ENCODE measurements at places on chromosomes 11 and 22.

DNA sequence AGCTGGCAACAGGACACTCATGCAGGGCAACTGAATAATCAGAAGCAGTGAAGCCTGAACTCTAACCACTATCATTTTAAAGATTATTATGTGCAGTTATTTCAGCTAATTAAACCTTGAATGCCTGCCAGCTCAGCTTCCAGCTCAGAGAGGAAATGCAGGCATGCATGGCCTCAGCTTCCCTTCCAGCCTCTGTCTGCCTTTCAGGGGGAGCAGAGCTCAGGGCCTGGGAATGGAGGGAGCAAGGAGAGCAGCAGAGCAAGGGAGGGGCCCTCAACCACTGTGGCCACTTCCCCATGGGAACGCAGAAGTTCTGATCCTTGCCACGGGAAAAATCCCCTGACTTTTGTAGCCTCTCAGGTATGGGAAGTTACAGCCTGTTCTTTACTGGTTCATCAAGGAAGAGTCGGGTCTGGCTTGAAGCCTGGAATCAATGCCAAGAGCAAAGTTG is 32.5 kb upstream of the APLNR start:
- DNase-seq: no peak

DNA sequence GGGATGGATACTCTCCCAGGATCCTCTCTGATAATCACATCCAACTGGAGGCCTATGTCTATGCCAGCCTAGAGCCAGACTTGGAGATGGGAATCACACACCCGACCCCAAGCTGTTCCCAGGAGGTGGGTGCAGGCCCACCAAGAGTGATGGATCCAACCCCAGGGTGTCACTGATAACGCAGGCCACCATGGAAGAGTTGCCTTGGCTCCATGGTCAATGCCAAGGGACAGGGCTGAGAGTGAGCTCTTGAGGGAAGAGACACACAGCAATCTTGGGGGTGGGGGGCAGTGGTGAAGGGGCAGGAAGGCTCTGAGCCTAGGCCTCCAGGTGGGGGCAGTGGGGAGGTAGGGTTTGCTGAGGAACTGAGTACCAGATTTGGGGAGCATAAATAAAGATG is 16.9 kb downstream of the TUB start:
- no peak for DNase-seq

GRCh38 chr11:12743834-12744449 is 69.7 kb downstream of the TEAD1 start:
- no peak for DNase-seq

DNA sequence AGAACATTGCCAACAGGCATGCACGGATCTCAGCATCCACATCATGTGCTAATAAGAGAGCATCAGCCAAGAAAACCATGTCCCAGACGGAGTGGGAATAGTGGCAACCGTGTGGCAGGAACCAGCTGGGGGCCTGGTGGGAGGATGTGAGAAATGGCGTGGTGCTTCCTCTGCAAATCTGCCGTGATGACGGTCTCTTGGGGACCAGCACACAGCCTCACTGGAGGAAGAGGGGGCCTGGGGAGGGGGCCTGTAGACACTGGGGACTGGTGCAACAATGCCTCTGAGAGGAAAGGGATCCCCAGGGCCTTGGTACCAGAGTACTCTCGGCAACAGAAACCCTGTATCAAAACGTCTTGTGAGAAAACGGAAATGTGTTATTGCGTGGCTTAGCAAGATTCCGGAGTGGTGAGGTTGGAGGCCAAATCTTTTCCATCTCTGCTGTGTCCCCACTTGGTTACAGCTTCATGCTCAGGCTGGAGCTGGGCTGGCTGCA is 154.3 kb upstream of the TBCEL start:
- DNase-seq: no peak

DNA sequence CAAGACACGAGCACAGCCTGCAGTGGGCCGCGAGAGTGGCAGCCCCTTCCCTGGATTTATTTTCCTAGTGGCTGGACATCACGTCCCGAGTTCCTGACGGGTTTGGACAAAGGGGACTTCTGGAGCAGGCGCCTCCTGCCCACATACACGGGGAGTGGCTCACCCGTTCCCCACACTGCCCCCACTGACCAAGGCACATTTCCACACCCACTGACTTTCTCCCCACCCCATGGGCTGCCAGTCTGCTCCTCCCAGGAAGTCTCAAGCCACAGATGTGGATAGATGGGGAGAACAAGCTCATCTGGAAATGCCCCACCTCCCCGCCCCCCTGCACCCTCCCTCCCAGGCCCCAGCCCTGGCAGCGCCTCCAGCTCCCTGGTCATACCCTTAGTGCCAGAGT is 34.0 kb upstream of the FADD start:
- no peak for DNase-seq

- no peak for DNase-seq
Measured at GRCh38 chr11:8386134-8386864, 122.6 kb upstream of the LMO1 start.

DNA sequence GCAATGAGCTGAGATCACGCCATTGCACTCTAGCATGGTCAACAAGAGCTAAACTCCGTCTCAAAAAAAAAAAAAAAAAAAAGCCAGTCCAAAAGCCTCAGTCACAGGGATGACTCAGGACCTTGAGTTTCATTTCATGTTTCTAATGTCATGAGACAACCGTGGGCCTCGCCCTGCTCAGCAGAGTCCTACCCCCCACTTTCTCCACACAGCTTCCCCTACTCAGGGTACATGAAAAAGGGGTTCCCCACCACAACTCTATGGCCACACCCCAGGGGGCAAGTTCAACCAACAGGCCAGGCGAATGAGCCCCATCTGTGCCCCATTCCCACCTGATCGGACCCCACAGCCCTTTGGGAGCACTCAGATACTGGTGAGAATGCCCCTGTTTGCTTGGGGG is 24.3 kb upstream of the ADA2 start:
- DNase-seq: no peak

GRCh38 chr22:29359469-29359868 is 28.9 kb downstream of the AP1B1 start:
- peak; percentile 61 for DNase-seq

DNA sequence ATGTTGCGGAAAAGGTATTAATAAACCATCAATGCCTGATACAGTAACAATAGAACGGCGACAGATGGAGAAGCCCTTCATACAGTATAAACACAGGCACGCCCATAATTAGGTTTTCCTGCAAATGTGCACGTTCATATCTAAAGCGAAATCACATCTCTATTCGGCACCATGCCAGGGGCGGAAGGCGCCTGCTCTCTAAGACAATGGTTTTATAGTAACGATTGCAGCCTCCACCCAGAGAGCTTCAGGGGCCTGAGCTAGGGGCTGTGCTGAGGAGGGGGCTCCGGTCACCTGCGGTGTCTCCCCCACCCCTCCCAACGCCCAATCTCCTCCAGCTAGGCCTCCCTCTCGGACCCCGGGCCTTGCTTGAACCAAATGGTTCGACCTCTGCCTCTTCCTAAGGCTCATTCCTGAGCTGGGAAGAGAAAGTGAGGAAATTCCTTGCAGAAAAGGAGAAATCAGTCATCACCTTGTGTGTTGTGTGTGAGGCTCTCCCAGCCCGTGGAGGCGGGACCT is 9.6 kb downstream of the KRTAP5-5 start:
- DNase-seq: no peak

DNA sequence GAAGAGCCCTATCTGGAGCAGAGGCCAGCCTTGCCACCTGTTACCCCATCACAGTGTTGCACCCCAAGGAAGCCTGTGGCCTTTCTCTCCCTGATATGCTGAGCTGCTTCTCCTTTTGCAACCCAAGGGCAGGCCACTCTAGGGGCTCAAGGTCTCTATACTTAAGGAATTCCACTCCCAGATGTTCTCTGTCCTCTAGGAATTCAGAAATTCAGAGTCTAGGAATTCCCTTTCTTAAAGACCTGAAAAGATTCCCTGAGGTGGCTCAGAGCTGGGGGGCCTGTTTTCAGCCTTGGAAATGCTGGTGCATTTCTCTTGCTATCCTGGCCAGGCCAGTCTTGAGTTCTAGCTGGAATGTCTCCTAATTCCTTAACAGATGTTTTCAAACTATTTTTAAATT is 68.0 kb upstream of the OLFML1 start:
- DNase-seq: no peak

GRCh38 chr11:57903441-57904123 is 120.1 kb upstream of the OR9Q1 start:
- peak; percentile 73 for DNase-seq

- DNase-seq: peak; percentile 40
Measured at GRCh38 chr11:128802358-128802981, 64.6 kb downstream of the KCNJ1 start.

GRCh38 chr11:2209370-2209801 is 37.8 kb upstream of the TH start:
- no peak for DNase-seq

GRCh38 chr11:17873586-17873985 is 139.0 kb downstream of the KCNC1 start:
- no peak for DNase-seq

- peak; percentile 90 for DNase-seq
Measured at GRCh38 chr11:75406338-75406777, 7.0 kb downstream of the RPS3 start.

DNA sequence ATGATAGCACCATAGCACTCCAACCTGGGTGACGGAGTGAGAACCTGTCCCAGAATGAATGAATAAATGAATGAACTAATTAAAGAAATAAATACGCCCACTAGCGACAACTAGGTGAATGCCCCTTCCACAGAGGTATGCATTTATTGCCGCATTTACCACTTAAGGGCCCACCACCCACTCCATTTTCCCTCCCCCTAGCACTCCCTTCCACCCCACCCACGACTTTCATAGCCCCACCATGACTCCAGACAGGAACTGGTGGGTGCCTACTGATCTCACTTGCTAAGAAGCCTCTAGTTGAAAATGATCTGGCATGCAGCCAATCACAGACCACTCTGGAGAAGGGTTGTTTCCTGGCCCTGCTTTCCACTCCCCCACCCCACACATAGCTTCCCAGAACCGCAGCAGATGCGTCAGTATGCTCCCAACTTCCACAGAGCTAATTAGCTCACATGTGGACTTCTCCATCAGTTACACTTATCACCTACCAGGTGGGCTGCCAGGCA is 167.6 kb downstream of the WT1 start:
- no peak for DNase-seq

GRCh38 chr11:65899356-65900124 is 648 bp downstream of the FOSL1 start:
- DNase-seq: peak; percentile 73

- peak; percentile 35 for DNase-seq
Measured at GRCh38 chr11:119493712-119494111, 70.7 kb upstream of the THY1 start.

DNA sequence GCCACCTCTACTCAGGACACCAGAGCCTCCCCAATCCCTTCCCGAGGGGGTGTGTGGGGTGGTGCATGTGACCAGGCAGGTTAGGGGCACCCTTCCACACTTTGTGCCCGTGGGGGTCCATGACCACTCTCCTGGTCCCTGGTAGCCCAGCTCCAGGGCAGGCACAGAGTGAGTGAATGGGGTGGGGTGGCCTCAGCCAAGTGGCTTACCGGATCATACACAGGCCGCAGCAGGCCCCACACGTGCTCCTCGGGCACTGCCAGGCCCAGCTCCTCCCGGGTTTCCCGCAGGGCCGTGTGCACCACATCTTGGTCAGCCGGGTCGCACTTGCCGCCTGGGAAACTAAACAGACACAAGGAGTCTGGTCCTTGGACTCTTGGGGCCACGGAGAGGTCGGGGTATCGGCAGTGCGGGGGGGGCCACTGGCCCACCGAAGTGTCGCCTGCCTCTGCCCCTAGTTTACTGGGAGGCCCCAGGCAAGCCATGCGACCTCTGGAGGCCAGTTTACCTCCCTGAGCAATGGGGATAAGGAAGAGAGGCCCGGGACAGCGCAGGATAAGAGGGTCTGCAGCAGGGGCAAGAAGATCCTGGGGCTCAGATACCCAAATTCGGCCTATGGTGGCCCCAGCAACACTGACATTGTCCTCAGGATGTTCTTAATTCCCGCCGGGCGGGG is 889 bp downstream of the NUDT8 start:
- DNase-seq: no peak

- DNase-seq: no peak
Measured at GRCh38 chr11:33699515-33700062, 1.0 kb downstream of the C11orf91 start.

DNA sequence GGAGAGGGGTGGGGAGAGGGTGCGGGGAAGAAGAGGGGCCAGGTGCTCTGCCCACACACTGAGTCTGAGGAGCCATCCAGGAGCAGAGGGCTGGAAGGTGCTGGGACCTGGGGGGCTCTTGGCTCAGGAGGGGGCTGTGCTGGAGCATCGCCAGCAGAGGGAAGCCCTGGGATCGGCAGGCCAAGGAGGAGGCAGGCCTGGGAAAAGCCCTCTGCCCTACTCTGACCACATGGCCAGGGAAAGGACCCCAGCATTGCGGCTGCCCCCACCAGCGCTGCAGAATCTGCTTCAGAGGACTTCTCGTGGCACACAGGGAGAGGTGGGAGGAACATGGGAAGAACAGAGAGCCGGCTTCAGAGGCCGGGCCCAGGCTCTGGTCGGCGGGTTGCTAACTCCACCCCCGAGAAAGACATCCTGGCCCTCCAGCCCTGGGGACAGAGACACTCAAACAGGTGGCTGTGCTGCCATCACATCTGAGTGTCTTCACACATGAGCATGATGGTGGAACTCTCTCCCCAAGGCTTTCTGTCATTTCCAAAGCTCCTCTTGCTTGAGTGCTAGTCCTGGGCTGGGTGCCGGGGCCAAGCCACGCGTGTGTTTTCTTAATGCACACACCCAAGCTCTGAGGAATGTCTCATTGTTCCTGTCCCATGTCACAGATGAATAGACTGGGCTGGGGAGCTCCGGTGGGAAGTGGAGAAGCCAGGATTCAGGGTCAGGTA is 1378.0 kb downstream of the BRD1 start:
- DNase-seq: no peak

DNA sequence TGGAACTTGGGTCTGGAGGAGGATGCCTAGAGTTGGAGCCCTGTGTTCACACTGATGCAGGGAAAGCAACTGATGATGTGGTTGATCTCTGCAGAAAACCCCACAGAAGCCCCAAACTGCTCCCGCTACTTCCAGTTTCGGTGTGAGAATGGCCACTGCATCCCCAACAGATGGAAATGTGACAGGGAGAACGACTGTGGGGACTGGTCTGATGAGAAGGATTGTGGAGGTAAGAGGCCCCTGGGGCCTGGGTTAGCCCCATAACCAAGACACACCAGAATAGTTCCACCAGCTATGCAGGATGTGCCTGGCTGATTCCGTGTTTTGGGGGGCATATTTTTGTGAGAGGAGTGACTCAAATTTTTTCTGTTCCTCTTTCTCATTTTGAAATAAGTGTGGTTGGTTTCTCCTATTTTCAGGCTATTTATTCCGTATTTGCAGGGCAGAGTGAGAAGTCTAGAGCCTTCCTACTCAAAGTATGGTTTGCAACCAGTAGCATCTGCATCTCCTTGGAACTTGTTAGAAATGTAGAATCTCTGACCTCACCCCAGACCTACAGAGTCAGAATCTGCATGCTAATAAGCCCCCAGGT is 137.3 kb upstream of the SORL1-AS1 start:
- DNase-seq: no peak

GRCh38 chr11:27976262-27976661 is 131.7 kb downstream of the KIF18A start:
- DNase-seq: no peak

GRCh38 chr11:128509621-128510389 is 77.6 kb downstream of the ETS1 start:
- no peak for DNase-seq
